Activated T-cell treated with anti-CD3 and anti-CD28 coated beads, Interleukin-2, amount 50 U/mL, for 1 hour (primary cell): ENCODE measurements at places on chromosomes 1 and 21.

- no peak for DNase-seq
These were observed 35.5 kb upstream of the TTC22 start for GRCh38 chr1:54836594-54836993.

DNA sequence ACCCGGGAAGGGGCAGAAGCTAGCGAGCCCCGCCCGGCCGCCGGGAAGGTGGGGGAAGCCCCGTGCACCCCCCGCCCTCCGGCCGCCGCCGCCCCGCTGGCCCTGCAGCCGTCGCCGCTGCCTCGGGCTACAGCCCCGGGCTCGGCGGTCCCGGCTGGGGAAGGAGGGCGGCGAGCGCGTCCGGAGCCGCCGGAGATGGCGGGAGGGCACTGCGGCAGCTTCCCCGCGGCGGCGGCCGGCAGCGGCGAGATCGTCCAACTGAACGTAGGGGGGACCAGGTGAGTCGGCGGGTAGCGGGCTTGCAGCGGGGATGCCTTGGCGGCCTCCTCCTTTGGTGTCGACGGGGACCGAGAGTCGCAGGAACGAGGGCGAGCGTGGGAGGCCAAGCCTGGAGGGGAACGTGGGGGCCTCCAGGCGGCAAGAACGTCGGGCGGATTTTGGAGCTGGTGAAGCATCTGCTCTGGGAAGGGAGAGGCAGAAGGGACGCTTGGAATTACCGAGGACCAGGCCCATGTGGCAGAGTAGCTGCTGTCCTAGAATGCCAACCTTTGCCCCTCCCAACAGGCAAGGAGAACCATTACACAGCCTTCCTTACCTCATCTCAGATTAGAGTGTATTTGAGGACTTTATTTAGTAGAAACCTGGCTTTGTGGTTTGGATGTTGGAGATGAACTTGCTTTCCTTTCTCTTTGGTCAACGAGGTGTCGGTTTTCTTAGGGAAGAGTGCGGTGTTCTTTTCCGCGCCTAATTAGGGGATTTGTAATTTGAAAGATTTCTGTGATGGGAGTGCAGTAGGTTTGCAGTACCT is 591 bp downstream of the KCTD3 start:
- DNase-seq, result peak; percentile 38

- no peak for DNase-seq
These were observed 102.8 kb upstream of the SAMD11 start for GRCh38 chr1:820962-821361.

DNA sequence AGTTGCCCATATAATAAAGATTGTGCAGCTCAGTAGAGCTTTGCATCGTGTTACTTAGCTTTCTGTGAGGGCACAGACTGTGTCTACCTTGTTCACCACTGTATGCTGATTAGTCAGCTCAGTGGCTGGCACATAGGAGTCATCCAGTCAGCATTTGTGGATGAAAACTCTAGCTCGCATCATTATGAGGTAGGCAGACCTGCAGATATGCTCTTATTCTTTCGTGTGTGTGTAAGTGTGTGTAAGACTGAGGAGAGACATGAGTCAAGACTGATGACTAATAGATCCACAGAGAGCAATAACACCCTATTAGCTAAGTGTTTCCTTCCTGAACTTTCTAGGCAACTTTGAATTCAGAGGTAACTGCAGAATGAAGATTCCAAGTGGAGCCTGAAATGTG is 17.1 kb downstream of the TTF2 start:
- no peak for DNase-seq

- DNase-seq, result no peak
These were observed 73.8 kb upstream of the DUSP10 start for GRCh38 chr1:221815660-221816059.

DNA sequence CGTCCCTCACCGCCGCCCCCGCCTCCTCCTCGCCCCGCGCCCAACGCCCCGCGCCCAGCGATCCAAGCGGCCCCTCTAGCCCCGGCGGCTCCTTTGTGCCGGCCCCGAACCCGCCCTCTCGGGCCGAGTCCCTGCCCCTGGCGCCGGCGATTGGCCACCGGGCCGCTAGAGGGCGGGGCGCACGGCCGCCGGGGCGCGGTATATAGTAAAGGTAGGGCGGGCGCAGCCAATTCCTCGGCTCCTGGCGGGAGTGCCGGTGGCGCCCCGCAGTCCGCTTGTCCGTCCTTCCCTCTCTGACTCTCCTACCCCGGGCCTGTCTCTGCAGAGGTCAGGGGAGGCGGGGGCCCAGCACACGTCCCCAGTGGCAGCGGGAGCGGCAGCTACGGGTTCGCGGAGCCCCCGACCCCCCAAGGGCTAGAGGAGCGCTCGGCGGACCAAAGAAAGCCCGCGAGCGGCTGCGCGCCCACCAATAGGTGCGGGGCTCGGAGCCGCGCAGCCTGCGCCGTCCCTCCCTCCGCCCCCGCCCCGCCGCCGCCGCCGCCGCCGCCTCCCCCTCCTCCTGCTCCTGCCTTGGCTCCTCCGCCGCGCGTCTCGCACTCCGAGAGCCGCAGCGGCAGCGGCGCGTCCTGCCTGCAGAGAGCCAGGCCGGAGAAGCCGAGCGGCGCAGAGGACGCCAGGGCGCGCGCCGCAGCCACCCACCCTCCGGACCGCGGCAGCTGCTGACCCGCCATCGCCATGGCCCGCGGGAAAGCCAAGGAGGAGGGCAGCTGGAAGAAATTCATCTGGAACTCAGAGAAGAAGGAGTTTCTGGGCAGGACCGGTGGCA is at the start of gene ATP1B1:
TSS of gene ATP1B1 (plus strand) at position 596 of the 826 bp plus-strand sequence. CDS start at position 736, 140 bp downstream.
- peak; percentile 85 for DNase-seq

DNA sequence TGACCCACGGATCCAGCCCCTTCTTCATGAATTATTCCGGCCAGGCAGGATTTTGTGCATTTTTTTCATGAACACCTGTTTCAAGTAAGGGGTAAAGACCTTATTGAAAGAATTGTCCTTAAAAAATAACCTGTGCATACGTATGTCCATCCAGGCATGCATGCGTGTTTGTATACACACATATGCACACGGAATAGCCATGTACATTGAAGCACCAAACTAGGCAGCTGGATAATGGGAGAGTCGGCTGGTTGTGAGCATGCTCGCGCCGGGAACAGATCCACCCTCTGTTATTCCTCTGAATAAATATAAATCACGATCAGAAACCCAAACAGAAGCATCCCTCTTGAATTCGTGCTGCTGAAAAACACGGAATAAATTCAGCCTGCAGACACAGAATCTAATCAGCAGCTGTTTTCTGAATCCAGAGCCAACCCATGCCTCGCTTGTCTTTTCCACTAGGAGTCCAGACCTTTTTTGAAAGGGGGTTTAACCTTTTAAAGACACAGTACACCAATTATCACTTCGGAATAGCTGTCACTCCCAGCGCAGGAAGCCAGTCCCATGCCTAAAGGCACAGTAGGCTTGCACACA is at the start of gene HIVEP3:
TSS of gene HIVEP3 (minus strand) at position 473 of the 594 bp plus-strand sequence.
- DNase-seq, result no peak
